Activated T-cell treated with anti-CD3 and anti-CD28 coated beads for 1 hour (primary cell): ENCODE measurements at places on chromosomes 12 and 14.

- no peak for DNase-seq
Measured at GRCh38 chr12:46921764-46922133, 96.0 kb upstream of the SLC38A4 start.

GRCh38 chr12:57769594-57769993 lies 2.3 kb downstream of the METTL1 start:
- DNase-seq = no peak

DNA sequence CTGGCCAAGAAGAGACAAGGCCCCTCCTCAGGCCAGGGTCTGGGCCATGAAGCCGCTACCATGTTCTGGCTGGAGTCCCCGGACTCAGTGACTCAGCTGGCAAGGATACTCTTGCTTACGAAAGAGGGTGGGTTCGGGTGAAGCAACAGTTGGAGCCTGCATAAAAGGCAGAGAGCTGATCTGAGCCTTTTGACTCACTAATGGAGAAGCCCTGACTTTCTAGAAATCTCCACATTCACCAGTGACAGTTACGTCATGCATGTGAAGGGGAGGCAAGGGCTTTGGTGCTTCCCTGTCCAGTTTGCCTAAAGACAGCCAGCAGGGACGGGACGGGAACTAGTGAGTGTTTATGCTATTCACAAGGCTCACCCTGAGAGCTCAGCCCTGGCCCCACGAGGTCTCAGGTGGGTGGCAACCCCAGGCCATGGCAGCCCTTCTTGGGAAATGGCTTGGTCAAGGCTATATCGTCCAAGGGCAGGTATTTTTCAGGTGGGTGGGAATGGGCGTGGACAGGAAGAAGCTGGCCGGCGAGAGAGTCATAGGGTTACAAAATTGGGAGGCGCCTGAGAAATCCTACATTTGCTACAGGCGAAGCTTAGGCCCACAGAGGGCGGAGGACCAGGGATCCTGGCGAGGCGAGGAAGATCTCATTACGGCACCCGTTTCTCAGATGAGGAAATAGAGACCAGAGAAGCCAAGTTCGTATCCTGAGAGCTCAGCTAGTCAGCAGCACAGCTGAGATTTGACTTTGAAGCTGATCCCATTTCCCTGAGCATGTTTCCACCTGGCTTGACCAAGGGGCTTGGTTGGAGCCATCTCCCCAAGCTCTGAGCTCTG lies 314.6 kb downstream of the BCL11B start:
- DNase-seq = no peak

DNA sequence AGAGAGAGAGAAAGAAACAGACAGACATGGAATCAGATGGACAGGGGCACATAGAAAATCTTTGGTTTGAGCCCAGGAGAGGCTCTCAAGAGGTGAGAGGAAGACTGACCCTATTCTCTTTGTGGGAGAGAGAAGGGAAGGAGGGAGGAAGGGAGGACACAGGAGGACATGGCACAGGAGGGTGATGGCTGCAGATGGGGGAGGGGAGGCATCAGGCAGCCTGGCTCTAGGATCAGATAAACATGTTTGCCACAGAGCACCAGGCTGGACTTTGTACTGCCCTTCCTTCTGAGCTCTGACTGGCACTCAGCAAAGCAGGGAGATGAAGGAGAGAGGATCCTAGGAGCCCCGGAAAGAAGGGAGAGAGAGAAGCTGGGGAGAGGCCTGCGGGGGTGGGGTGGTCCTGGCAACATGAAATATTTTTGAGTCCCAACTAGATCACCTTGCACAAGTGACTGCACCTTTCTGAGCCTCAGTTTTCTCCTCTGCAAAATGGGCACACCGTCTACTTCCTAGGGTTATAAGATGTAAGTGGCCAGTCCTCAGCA lies 6.1 kb downstream of the HNF1A start:
- DNase-seq = no peak

DNA sequence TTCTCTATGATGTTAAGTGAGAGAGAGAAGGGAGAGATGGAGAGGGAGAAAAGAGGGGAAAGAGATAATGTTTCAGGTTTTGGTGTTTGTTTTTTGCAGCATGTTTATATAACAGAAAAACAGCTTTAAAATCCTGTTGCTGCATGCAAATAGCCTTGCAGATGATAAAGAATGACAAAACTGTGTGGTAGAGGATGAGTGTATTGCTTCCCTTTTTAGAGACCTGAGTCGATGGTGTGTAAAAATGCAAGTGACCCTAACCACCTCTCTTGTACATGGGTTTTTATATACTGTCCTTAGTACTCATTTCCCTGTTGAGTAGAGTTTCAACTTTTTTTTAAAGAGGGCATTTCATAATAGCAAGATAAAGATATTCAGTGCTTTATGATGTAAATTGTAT lies 249.1 kb downstream of the AKAP6 start:
- DNase-seq = no peak

GRCh38 chr14:99892406-99892805 lies 99.2 kb downstream of the EML1 start:
- no peak for DNase-seq

GRCh38 chr12:19572920-19573558 lies 133.7 kb downstream of the AEBP2 start:
- no peak for DNase-seq

DNA sequence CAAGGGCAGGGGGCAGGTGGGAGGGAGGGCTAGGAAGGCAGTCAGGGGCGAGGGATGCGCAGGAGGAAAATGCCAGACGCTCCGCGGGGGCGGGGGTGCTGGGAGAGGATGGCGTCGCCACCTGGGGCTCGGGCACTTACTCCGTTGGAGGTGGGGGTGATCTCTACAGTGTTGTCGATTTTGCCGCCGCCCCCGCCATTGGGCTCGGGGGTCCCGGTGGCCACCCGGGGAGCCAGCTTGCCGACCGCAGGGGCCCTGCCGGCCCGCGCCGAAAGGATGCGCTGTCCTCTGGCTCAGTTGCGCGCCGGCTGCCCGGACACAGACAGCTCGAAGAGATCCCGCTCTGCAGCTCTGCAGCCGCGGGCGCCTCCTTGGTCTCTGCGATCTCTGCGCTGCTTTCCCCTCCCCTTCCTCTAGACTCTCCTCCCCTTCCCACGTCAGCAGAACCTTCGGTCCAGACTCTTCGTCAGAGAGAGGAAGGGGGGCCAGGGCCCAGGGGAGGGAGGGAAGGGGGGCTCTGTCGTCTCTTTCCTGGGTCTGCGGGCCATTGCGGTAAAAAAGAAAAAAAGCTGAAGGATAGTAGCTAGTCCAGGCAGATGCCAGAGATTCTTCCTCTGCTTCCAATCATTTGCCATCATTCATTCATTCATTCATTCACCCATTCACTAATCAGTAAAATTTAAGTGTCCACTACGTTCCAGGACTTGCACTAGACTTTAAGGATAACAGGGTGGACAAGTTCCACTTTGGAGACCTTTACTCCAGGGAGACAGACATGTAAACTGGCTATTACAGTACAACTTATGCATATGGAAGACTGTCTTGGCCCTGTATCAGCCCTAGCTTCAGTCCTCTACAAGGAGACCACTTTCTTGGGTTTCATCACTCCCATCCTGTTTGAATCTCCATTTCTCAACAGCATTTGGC lies at the start of gene SLC22A17:
TSS of gene SLC22A17 (minus strand) at position 382 of the 927 bp plus-strand sequence.
- DNase-seq = peak; percentile 34

DNA sequence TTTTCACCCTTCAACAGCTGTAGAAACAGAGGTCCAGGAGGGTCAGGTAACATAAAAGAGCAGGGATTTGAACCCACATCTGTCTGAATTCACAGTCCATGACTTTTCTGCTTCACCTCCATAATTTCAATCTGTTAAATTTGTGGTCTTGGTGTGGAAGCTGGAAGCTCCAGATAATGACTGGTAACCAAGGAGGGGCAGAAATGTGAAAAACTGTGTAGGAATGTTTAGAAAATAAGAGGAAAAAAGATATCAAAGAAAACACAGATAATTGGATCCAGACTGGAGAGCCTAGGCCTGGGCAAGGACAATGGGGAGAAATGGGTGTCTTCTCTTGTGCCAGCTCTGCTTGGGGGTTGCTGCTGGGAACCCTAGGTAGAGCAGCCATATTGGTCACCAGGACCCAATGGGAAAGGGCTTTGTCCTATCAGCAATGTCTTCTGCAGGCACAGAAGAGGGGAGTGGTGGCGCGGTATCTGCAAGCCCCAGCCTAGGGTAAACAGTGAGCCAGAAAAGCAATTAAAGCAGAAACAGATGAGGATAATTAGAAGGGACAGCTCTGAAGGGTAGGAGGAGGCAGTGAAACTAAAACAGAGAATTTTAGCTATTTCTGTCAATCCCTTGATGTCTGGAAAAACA lies 54.3 kb upstream of the CCDC91 start:
- no peak for DNase-seq

- peak; percentile 27 for DNase-seq
Measured at GRCh38 chr12:116222358-116222757, 55.1 kb downstream of the MED13L start.

- DNase-seq = no peak
Measured at GRCh38 chr14:94752591-94753436, 17.1 kb downstream of the GSC start.

GRCh38 chr12:32107359-32108267 lies 966 bp downstream of the BICD1 start:
- peak; percentile 4 for DNase-seq

DNA sequence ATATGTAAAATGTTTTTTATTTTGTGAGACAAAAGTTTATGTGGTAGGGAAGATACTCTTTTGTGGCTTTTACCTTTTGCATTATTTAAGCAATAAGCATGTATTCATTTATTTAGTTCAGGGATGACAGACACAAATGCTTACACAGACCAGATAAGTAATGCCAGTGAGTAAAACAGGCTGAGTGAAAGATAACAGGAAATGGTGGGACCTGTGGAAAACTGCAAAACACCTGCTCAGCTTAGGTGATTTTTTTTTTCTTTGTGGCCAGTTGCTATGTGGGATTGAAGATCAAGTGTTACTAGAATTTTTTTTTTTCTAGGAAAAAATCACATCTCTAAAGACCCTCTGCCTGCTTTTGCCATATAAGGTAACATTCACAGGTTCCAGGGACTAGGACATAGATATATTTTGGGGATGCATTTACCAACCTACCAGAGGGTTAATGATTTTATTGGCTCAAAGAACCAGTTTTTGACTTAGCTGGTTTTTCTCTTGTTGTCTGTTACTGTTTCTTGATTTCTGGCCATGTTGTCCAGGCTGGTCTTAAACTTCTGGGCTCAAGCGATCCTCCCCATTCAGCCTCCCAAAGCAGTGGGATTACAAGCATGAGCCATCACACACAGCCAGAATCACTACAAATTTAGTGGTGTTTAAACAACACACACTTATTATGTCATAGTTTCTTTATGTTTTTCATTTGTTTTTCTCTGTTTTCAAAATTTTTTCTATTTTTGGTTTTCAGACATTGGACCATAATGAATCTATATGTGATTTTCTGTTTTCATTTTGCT lies 9.8 kb downstream of the PSMA6 start:
- no peak for DNase-seq

GRCh38 chr14:32898876-32899275 lies 39.8 kb upstream of the NPAS3 start:
- no peak for DNase-seq

GRCh38 chr12:132542661-132543060 lies 52.7 kb downstream of the FBRSL1 start:
- no peak for DNase-seq

- no peak for DNase-seq
Measured at GRCh38 chr14:61351477-61351876, 30.1 kb downstream of the PRKCH start.

DNA sequence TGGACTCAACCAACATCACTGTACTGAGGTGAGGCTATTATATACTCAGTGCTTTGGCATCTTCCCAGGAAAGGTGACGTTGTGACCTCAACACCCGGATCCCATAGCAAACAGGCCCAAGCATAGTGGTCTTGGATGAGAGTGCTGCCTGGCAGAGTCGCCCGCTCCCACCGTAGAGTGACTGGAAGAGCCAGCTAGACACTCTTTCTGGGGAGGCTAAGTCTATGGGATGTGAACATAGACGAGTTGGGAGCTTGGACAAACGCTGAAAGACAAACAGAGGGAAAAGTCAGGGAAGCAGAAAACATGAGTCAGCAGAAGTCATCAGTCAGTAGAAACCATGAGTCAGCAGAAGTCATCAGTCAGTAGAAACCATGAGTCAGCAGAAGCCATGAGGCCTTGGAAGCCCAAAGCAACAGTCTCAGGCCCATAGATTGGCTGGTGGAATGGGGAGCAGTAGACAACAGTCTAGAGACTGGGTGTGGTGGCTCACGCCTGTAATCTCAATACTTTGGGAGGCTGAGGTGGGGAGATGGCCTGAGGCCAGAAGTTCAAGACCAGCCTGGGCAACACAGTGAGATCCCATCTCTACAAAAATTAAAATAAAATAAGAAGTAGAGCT lies 66.4 kb upstream of the MAP1LC3B2 start:
- DNase-seq = no peak

GRCh38 chr12:126087692-126088091 lies 1022.5 kb downstream of the AACS start:
- DNase-seq = no peak

DNA sequence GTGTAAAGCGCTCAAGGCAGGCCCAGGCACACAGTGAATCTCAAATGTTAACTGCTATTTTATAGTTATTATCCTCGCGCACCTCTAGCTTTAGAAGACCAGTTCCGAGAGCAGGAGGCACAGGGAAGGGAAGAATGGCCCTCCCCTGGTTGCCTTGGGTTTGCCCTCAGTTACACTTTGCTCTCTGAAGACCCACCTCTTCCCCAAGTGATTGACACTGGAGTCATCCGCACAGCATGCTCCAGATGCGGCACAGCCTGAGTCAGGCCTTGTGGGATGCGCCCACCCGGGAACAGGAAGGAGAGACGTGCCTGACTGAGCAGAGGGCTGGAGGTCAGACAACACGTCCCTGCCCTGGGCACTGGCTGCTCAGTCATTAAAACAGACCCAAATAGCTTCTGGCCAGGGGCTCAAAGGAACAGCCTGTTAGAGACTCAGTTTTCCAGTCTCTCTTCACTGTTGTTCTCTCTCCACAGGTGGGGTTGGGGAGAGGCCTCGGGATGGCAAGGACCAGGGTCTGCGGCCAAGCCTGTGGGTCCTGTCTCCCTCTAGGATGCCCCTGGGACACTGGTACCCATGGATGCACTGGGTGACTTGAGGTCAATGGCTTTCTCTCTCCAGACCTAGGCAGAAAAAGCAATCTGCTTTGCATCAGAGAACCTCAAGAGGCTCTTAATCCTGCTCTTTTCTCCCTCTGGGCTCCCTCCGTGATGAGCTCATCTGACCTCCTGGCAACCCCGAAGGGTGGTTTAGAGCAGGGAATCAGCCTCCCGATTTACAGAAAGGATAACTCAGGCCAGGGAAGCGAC lies 13.6 kb upstream of the MLXIP start:
- no peak for DNase-seq

GRCh38 chr12:105092336-105092735 lies 8.1 kb upstream of the ALDH1L2 start:
- DNase-seq = no peak

- DNase-seq = no peak
Measured at GRCh38 chr12:132288516-132289215, 40.7 kb downstream of the GALNT9 start.

DNA sequence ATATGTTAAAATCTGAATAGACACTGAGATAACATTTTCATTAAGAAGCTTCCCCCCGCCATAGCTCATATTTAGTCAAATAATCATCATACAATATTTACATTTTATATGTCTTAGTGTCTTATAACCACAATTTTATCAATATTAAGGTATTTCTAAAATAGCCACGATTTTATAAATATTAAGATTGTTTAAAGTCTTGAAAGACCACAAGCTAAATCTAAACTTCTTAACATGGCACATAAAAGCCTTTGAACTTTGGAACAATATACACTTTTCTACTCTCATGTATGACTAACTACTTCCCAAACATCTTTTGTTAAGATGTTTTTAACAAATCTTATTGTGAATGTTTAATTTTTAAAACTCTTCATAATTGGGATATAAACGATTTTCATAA lies 6.5 kb downstream of the USP44 start:
- no peak for DNase-seq

- DNase-seq = no peak
Measured at GRCh38 chr12:82745063-82745674, 58.5 kb downstream of the TMTC2 start.
